Stimulated activated CD4-positive, alpha-beta T cell treated with anti-CD3 and anti-CD28 coated beads, Interleukin-2, amount 100 ng/mL, for 24 hours (primary cell): ENCODE measurements at places on chromosomes 13 and 19.

- no peak for DNase-seq
Measured at GRCh38 chr19:5094768-5095567, 126.1 kb downstream of the KDM4B start.

DNA sequence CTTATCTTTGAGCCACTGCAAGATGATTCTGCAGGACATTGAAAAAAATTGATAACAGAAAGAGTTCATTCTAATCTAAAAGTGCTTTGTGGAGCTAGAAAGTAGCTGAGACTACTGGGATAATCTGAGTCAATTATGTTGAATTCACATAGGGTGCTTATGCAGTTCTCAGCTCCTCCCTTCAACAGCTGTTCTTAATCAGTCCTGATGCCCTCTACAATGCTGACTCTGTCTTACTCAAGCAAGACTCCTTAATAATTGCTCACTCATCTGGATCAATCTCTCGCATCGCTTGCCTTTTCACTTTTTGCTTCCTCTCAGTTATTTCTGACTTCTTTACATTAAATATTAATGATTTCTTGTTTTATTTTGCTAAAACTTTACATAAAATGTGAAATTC lies 182.1 kb downstream of the PCDH17 start:
- no peak for DNase-seq

- DNase-seq = no peak
Measured at GRCh38 chr13:99642006-99642405, 140.7 kb downstream of the TM9SF2 start.

GRCh38 chr19:39082745-39083598 lies 1.2 kb upstream of the ACP7 start:
- DNase-seq = no peak

- DNase-seq = no peak
Measured at GRCh38 chr19:5128936-5129389, 160.1 kb downstream of the KDM4B start.
